GM12891 (cell line): ENCODE measurements at places on chromosomes 6 and 20.

GRCh38 chr20:46681032-46681854 lies 8.0 kb downstream of the TP53RK start:
- peak; percentile 34 for DNase-seq

GRCh38 chr6:15901141-15902115 lies 227.5 kb upstream of the MYLIP start:
- DNase-seq: peak; percentile 27

DNA sequence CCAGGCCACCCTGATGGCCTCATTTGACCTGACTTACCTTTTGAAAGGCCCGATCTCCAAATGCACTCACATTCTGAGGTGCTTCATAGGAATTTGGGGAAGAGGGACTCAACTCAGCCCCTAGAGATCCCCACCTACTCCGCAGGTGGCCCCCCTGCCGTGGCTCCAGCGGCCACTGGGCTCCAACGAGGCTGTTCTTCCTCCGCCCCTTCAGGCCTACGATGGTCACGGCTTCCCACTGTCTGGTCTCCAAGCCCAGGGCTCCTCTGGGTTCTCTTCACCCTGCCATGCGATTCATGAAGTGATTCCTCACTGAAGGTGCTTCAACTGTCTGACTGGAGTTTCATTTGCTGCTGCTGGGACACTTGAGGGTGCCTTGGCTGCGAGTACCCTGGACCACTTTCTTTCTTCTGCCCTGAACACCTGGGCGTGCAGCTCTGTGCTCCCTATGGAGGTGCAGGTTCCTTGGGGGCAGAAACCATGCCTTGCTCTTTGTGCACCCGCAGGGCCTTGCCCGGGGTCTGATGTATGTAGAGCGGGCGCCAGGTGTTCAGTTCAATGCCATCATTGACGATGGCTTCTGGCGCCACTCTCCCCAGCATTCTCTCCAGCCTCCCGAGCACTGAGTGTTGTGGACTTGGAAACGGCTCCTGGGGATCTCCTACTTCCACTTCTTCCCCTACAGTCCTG lies 10.0 kb upstream of the DUSP22 start:
- DNase-seq: no peak

DNA sequence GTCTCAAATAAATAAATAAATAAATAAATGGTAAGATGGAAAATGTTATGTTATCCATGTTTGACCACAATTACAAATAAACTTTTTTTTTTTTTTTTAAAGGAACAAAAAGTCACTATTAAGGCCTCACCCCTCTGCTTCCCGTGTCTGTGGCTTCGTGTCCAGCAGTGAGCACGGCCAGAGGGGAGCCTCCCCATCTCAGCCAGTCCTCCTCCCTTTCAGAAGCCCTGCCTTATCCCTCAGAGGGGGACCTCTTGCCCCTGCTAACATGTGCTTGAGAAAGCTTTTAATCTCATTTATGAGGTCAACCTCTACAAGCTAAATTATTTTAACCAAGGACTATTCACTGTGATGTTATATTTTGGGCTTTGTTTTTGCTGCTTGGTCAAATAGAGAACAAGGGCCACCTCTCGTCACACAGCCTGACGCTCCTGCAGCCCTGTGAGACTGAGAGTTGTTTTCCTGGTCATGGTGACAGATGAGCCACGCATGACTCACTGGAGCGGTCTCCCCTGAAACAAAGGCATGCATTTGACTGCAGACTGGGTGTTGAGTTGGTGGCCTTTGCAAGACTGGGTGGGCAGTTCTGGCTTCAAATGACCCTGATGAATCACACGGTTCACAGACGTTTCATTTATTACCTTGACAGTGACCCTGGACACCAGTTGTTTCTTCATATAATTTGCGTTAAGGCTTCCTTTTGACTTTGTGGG lies 131.8 kb downstream of the TIAM2 start:
- no peak for DNase-seq

- DNase-seq: no peak
These were observed 70.2 kb upstream of the BEND3 start for GRCh38 chr6:107185391-107185970.

- DNase-seq: no peak
These were observed 27.2 kb downstream of the CMTR1 start for GRCh38 chr6:37459981-37460800.

GRCh38 chr6:80143419-80143937 lies 37.0 kb downstream of the BCKDHB start:
- DNase-seq: no peak
